Dermis microvascular lymphatic vessel endothelial cell (primary cell): ENCODE measurements at places on chromosomes 12 and 14.
A peak's percentile ranks its signal among the peaks of the same experiment; 100 is the strongest.

GRCh38 chr14:98293576-98293975 lies 978.4 kb downstream of the BCL11B start:
- DNase-seq, result no peak

- DNase-seq, result no peak
Observed at GRCh38 chr12:60070552-60070951, 474.7 kb downstream of the SLC16A7 start.

DNA sequence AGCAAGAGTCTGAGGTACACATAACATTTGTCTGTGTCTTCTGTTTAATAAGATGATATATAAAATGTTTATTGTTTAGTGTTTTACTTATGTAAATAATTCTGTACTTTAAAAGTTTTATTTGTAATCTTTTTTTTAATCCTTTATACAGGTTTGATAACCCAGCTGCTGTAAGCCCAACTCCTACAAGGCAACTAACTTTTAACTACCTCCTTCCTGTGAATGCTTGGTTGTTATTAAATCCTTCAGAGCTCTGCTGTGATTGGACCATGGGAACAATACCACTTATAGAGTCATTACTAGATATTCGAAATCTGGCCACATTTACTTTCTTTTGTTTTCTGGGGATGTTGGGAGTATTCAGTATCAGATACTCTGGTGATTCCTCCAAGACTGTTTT lies 24.1 kb downstream of the TMTC3 start:
- no peak for DNase-seq

DNA sequence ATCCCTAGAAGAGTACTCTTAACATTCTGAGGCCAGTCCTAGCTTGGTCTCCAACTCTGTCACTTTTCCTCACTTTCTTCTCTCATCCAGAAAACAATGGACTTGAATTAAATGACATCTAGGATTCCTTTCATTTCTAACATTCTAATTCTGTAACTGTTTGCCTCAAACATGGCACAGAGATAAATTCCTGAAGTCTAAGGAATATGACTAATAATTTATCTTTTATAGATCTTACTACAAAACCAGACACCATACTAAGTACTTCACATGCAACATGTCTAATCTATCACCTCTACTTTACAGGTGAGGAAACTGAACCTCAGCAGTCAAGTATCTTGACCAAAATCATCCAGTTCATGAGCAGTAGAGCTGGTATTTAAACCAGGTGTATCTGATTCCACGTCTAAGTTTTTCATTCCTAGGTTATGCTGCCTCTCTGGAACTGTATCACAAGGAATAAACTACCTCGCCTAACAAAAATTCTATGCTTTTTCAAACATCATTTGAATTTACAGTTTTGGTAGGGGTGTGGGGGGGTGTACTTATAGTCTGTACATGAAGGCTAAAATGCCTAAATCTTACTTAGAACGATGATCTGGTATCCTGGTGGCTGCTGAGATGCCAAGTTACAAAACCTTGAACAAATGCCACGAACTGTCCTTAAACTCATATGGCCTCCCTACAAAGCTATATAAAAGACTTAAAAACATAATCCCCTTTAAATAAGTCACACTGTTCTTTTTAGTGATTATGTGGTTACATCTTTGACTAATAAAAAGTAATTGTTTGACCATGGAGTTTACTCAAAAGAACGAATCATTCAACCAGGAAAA lies 41.6 kb downstream of the ATXN2 start:
- DNase-seq, result no peak

DNA sequence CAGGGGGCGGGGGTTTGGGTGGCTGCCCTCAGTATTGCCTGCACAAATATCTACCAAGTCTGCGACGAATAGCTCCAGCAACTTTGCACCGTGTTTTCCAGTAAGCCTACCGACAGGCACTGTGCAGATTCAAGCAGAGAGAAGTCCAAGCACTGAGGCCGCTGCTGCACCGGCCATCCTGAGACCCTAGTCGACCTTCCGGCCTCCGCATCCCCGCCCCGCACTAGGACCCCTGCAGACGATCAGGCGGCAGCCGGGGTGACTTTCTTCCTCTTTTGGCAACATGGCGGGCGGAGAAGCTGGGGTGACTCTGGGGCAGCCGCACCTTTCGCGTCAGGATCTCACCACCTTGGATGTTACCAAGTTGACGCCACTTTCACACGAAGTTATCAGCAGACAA lies at the start of gene EIF2S3B:
TSS of gene EIF2S3B (plus strand) at position 271 of the 400 bp plus-strand sequence. CDS start at position 284, 13 bp downstream.
- DNase-seq, result no peak

- DNase-seq, result no peak
Observed at GRCh38 chr14:51041883-51042282, 53.0 kb downstream of the TRIM9 start.

DNA sequence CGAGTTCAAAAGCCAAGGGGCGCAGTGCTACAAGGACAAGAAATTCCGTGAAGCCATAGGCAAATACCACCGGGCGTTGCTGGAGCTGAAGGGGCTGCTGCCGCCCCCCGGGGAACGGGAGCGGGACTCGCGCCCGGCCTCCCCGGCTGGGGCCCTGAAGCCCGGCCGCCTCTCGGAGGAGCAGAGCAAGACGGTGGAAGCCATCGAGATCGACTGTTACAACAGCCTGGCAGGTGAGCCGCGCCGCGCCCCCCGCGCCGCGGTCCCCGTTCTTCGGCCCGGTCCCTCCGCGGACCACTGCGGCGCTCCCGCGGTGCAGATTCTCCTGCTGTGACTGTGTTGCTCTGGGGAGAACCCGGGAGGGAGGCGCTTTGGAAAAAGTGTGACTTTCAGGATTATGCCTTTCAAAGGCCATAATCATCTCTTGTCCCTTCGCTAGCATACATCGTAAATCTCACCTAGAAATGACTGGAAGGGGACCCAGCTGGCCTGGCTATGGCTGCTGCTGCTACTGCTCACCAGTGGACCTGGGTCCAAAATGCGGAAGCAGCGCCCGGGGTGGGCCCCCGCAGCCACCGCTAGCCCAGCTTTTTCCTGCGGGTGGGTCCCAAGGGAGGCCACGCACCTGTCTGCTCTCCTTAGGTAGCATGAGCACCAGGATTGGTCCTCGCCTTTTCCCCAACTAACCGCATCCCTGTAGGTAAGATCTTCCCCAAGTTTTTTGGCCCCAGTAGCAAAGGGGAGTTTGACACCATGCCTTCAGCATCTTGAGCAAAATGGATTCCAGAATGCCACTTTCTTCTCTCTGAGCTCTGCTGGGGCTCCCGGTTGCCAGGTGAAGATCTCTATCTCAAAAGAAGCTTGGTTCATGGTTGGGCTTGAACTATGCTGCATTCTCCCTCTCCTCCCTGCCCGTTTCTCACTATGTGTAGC lies 853 bp downstream of the TTC9 start:
- no peak for DNase-seq

DNA sequence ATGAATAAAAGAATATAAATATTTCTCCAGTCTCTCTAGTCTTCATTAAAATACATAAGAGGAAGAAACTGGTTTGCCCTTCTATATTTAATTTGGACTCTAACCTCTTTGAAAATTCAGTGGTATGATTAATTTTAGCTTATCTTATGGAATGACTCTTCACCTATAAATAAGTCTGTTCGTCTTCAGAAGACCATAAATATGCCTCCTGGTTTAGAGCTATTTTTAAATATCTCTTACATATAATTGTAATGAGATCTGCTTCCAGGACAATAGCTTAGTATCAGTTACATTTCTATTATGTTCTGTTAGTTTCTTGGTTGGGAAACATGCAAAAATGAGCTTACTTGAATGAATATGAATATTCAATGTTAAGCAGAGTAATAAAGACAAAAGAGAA lies 257.5 kb upstream of the HMGA2 start:
- no peak for DNase-seq

GRCh38 chr14:49512147-49512551 lies 74.0 kb downstream of the RPS29 start:
- DNase-seq, result peak; percentile 90

GRCh38 chr12:59886131-59886733 lies 290.4 kb downstream of the SLC16A7 start:
- DNase-seq, result no peak

DNA sequence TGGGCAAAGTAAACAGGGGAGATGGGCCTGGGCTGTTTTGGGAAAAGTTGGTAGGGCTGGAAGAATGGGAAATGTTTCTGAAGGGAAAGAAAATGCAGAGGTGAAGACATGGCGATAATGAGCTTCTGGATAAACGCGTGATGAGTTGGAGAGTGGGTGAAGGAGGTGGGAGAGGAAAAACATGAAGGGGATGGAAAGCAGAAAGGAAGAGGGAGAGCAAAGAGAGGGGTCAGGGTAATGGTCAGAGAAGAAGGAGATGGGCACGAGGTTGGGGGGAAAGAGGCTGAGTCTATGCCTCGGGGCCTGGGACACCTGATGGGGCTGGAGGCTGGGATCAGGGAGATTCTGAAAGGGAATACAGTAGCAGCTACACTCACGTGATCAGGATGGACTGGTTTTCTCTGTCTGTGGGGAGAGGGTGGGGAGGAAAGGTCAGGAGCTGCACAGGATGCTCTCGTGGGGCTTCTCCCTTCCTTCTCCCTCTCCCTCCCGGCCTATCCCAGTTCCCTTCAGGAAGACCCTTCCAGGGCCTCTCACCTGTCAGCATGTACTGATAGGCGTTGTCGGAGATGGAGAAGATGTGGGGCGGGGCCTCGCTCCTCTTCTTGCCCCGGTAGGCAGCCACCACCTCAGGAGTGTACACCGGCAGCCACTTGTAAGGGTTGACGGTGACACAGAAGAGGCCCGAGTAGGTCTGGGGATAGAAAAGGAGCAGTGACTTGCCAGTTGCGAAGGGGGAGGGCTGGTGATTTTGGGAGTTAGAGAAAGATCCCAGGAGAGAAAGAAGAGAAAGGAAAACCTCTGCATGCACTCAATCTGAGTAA lies 3.1 kb downstream of the MYH7 start:
- no peak for DNase-seq

- no peak for DNase-seq
Observed at GRCh38 chr14:75972801-75973421, 8.9 kb downstream of the TGFB3 start.

DNA sequence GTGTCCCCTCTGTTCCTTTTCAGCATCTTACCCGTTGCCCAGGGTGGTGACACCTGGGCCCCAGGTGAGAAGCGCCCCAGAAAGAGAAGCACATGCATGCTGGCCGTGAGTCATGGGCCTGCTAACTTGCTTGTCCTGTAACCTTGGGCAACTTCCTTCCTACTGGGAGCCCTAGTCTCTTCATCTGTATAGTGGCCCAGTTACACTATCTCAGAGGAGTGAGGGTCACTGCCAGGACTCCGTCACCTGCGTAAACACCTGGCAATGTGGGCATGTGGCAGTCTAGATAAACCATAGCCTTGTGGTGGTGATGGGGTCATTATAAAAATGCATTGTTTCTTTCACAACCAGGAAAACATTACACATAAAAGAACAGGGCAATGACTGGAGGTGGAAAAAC lies 125.2 kb downstream of the SLC25A47 start:
- DNase-seq, result no peak

DNA sequence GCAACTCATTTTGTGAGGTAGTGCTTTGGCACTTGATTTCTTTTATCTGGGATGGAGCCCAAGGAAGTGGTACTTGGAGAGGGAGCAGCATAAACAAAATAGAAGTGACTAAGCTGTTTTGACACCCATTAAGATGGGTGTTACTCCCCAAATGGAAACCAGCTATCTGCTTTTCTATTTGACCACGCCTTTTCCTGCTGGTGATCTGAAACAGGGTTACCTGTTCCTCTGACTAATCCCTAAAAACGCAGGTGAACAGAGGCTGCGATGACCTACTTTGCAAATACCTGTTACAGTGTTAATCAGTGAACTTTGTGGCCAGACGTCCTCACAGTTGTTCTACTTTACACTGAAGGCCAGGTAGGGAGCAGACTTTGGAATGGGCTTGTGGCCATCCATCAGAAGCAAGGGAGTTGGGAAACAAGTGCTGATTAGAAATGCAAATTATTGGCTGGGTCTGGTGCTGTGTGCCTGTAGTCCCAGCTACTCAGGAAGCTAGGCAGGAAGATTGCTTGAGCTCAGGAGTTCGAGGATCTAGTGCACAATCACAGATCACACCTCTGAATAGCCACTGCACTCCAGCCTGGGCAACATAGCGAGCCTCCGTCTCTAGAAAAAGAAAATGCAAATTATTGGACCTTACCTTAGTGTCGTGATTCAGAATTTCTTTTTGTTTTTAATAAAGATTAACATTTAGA lies 58.3 kb upstream of the HECTD1 start:
- no peak for DNase-seq

DNA sequence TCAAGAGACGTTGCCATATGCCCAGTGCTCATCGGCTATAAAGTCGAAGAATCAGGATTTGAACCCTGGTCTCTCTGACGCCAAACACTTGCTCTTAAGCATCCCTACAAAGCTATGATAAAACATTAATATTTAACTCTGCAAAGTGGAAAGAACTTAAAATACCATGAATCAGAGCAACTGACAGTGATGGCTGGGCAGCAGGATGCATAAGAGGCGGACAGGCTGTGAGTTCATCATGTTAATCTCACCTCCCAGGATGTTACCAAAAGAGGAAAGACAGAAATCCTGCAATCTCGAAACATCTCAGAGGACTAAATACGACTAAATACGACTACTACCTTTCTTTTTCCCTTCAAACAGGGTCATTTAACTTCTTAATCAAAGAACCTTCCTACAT lies 5.8 kb downstream of the DICER1 start:
- no peak for DNase-seq

- no peak for DNase-seq
Observed at GRCh38 chr12:49366096-49366651, 1.1 kb upstream of the SPATS2 start.

- no peak for DNase-seq
Observed at GRCh38 chr12:104446646-104447421, 9.9 kb upstream of the CHST11 start.

DNA sequence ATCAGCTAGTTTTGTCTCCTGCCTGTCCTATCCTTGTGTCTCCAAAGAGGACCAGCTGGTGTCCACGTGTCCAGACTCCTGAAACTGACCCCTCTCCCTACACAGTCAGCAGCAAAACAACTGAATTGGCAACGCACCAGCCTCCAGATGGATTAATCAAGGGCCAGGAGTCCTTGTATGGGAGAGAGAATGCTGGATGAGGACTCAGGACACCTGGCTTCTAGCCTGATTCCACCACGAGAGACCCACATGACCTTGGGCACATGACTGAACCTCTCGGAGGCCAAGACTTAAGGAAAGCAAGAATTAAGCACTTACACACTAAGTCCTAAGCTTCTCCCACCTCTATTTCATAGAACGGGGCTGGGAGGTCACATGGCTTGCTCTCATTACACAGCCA lies 60.4 kb upstream of the CMKLR1 start:
- DNase-seq, result no peak

GRCh38 chr14:93648440-93649168 lies 139.7 kb downstream of the PRIMA1 start:
- no peak for DNase-seq

DNA sequence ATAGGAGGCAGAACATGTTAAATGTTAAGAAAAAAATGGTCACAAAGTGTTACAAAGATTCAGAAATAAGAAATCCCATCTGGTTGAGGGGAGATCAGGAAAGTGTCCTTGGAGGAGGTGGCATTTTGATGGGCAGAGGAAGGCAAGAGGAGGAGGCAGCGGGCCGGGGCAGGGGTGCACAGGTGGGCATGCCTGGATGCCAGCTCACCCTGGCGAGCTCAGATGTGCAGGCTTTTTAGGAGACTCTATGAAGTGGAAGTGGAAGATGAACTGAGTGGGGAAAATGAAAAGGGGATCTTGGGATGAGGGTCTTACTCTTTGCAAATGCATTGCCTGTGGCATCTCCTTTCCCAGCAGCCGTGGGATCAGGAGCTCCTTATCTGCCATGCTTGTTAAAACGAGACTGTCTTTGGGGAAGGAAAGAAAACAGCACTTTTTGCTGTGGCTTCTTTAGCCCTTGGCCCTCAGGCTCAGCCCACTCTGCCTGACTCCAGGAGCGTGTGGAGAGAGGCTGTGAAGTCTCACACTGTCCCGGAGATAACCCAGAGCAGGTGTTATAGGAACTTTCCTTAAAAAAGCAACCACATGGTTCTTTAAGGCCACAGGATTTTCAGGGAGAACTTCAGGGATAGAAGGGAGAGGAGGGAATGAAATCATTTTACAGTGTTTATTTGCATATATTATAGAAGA lies 62.6 kb downstream of the ELK3 start:
- no peak for DNase-seq
